ENCODE measurements at places on chromosomes 13 and 19.
A peak's percentile ranks its signal among the peaks of the same experiment; 100 is the strongest.

GRCh38 chr19:10389863-10390262 is 9.5 kb upstream of the TYK2 start:
- DNase-seq, result no peak

DNA sequence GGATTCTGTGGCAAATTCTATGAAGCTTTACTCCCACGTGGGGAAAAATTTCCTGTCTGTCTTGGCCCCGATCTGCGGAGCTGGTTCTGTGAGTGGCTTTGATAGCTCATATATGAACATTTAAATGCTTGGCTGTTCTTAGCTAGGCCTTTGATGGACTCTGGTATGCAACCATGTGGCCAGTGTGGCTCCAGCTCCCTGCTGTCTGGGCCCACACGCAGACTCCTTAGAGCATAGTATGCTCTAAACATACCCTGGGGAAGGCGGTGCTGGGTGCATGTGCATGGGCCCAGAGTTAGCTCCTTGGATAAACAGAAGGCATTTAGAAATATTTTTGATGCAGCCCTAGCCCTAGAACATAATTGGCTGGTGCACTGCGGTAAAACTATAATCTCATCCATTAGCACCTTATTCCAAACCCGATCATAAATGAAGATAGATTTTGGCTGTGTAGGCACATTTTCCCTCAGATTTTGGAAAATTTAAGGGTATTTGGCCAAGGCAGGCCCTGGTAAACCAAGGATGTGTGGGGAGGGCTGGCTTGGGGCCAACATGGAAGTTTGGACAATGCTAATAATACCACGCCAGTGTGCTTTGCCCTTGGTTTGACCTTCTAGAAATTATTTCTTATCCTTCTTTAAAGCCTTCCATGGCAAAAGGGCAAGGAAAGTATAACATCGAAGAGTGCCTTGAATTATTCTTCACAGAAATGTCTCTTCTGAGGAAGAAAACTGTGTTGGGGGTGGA is 153.5 kb downstream of the LMO7 start:
- DNase-seq, result no peak

GRCh38 chr19:4539693-4540581 is at the start of gene LRG1:
TSS of gene LRG1 (minus strand) at chr19:4540036. CDS start at chr19:4540013, 23 bp downstream.
- no peak for DNase-seq

- DNase-seq, result peak; percentile 24
These were observed 101.3 kb downstream of the ARHGEF7 start for GRCh38 chr13:111216166-111216960.

GRCh38 chr13:108921238-108921637 is 291.8 kb downstream of the MYO16 start:
- DNase-seq, result no peak

- DNase-seq, result no peak
These were observed 502 bp downstream of the VRK3 start for GRCh38 chr19:50024719-50025021.

DNA sequence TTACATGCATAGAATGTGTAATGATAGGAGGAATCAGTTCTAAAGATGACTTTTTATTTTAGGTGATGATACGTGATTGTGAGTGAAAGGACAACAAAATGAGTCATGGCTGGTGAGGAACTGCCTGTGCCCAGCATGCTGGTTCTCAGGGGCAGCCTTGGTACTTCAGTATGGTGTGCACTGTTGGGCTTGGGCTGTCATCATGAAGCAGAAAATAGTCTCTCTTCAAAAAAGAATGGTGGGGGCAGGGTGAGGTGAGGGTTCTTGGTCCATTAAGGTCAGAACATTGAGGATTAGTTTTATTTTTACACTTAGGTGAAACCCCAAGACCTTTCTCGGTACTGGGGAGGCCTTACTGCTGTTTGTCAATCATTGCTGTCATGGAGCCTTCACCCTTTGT is 309.5 kb downstream of the MTUS2 start:
- DNase-seq, result no peak

DNA sequence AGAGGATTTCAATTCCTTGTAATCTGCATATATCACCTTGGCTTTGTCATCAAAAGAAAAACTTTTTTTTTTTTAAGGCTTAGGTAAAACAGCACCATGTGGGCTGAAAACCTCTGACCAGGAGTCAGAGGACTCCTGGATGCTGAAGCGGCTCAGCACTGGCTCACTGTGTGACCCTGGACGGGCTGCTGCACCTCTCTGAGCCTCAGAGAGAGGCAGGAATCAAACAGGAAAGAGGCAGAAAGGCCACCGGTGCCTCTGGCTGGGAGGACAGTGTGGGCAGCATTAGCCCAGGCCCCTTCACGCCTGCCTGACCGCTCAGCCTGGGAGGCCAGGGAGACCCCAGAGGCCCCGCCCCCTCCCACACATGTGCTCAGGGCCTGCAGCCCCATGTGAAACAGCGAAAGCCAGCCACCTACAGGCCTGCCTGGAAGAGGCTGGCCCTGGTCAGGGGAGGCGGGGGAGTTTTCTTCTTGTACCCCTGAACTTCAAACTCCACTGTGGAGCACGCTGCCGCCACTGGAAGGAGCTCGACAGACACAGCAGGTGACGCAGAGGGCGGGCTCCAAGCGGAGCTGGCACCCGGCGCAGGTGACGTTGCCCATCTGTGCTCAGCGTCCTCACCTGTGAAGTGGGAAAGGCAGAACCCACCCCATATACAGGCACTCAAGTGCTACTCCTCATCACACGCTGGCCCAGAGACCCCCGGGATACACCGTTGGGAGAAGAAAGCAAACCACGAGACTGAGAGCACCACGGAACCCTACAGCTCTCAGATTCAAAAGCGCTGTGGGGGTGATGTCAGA is 39.7 kb downstream of the MLLT1 start:
- DNase-seq, result no peak

GRCh38 chr13:42094516-42095040 is 46.1 kb downstream of the DGKH start:
- no peak for DNase-seq

- no peak for DNase-seq
These were observed 968.8 kb downstream of the TUBA3C start for GRCh38 chr13:18212873-18213272.

GRCh38 chr19:47848823-47849473 is 10.1 kb upstream of the TPRX2 start:
- DNase-seq, result no peak

- DNase-seq, result no peak
These were observed 704.2 kb upstream of the KLHL1 start for GRCh38 chr13:70812481-70812880.

- no peak for DNase-seq
These were observed 163.1 kb upstream of the TSHZ3 start for GRCh38 chr19:31512181-31512970.

DNA sequence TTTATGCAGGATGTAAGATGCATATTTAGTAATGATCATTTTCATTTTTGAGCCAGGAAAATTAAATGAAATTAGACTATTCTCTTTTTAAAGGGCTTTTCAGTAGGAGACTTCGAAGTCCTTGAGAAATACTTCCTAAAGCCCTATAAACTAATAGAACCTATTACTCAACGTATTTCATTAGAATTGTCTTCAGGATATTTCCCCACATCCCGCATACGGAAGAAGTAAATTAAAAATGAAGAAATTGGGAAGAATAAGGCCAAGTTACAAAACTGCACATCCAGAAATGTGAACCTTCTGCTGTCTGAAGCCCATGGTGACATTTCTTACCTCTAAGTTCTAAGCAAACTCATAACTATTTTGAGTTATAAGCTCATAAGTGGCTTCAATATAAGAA is 66.5 kb downstream of the RXFP2 start:
- no peak for DNase-seq

GRCh38 chr19:39845584-39845932 is 621 bp downstream of the FBL start:
- no peak for DNase-seq

DNA sequence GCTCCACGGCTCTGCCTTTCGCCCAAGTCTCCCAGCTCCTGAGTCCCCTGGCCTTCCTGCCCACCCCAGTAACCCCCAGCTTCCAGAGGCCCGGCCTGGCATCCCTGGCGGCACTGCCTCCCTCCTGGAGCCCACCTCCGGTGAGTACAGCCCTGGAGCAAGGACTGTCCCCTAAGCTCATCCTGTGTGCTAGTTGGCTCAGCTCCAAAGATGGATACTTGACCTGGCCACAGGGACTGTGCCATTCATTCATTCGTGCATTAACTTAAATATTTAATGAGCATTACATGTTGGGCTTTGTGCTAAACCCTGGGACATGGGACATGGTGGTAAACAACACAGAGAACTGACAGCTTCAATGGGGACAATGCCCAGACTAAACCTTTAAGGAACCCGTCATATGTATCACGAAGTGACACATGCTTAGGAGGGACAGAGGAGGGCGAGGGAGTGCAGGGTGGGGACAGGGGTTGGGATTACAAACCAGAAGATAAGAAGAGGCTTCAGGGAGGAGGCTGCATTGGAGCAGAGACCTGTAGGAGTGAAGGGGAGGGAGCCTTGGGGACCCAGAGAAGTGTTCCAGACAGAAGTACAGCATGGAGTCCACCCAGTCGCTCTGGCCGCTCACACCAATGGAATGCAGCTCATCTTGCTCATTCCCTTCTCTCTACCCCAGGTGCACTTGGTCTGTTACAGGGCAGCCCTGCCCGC is 6.9 kb upstream of the OVOL3 start:
- DNase-seq, result no peak

Measured in cerebellar nuclear complex (tissue), 1 donor.